ENCODE measurements at places on chromosomes 7 and 10.
A peak's percentile ranks its signal among the peaks of the same experiment; 100 is the strongest.

GRCh38 chr7:80821771-80822319 lies 97.0 kb downstream of the SEMA3C start:
- no peak for DNase-seq

DNA sequence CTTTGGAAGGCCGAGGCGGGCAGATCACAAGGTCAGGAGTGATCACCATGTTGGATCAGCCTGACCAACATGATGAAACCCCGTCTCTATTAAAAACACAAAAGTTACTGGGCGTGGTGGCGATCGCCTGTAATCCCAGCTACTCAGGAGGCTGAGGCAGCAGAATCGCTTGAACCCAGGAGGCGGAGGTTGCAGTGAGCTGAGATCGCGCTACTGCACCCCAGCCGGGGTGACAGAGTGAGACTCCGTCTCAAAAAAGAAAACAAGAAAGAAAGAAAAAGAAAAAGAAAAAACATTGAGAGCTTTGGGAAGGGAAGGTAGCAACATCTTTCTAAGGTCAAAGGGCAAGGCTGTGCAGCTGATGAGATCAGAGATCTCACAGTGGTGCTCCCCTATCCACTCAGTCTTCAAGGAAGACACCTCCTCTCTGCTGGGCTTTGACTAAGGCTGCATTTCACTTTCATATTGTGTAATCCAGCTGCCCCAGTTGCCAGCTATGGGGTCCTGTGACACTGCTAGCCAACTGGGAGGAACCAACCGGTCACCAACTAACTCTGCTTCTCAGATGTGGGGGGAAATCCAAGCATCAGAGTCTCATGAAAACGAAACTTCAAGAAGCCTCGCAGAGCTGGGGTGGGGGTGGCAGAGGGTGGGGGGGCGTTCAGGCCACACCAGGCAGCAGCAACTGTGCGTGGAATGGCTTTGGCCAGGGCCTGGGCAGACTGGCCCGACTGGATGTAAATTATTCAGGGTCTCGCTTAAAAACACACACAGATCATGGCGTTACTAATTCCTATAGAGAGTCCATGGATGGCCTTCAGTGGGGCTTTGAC lies 1.5 kb downstream of the IL15RA start:
- DNase-seq, result no peak

DNA sequence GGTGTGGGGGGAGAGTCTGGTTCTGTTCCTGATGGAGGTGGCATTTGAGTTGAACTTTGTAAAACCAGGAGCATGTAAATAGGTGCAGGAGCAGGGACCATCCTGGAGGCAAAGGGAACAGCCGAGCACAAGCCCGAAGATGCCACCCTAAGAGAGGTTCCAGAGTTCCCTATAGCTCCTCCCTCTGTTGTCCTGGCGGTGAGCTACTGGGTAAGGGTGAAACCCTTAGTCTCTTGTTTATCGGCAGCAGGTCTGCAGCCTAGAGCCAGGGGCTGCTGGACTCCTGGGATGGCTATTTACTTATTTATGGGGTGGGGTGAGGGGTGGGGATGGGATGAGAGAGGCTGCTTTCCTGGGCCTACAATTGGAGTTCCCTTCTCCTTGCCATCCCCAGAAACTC lies 6.5 kb upstream of the LBX1 start:
- no peak for DNase-seq

DNA sequence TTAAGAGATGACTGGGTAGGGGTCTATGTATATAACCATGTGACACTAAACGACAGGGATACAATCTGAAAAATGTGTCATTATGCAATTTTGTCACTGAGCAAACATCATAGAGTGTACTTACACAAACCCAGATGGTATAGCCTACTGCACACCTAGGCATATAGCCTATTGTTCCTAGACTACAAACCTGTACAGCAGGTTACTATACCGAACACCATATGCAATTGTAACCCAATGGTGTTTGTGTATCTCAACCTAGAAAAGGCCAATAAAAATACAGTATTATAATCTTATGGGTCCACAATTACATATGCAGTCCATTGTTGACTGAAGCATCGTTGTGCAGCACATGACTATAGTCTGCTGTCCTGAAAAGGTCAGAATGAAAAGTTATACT lies 22.9 kb downstream of the STRIP2 start:
- DNase-seq, result no peak

- peak; percentile 39 for DNase-seq
Observed at GRCh38 chr7:142797391-142798377, 26.9 kb downstream of the PRSS2 start.

- no peak for DNase-seq
Observed at GRCh38 chr10:55398497-55398882, 597.5 kb upstream of the PCDH15 start.

All from right forelimb (tissue), 1 donor.